CD4-positive, alpha-beta memory T cell (primary cell): ENCODE measurements at places on chromosomes 13 and 19. TPM values are rescaled to one million over a fixed set of nuclear protein-coding genes. Genes with fewer than 3 reads are reported as not detected.

GRCh38 chr13:89221557-89222158 is 1550.5 kb downstream of the SLITRK5 start:
- no peak for DNase-seq

GRCh38 chr13:80109303-80109702 is 231.6 kb downstream of the SPRY2 start:
- DNase-seq: no peak

GRIN3B gene
- total RNA-seq: not detected

DNA sequence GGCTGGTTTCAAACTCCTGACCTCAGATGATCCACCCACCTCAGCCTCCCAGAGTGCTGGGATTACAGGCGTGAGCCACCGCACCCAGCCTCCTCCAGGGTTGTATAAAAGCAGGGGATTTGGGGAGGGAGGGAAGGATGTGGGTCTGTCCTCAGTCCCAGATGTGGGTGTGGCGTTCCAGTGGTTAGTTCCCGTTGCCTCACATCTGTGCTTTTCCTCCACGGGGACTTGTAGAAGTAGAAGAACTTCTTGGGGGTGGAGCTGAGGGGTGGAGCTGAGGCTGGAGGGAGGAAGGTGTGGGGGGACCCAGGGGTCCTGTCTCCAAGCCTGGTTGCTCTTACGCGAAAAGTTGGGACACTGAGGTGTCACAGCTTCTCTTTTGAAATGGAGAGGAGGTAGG is 514 bp upstream of the MCEMP1 start:
- no peak for DNase-seq

INTS6 gene
- total RNA-seq: 55.7 TPM
